Stimulated activated CD8-positive, alpha-beta memory T cell treated with anti-CD3 and anti-CD28 coated beads, Interleukin-2, amount 100 ng/mL, for 48 hours (primary cell): ENCODE measurements at places on chromosomes 13 and 19.

DNA sequence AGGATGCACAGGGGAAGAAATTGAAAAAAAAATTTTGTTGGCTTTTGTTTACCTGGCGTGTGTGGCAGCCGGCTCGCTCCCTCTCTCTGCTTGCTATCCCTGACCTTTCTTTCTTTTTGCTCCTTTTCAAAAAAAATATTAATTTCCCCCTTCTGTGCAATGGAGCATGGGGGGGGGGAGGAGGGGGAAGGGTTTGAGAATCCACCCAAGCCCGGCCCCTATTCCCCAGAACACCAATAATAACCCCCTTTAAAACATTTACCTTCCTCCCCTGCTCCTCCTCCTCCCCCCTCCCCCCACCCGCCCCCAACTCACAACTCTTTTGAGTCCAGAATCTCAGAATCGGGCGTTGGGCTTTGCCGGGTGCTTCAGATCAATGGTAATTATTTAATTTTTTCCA lies 28.4 kb downstream of the NFIX start:
- DNase-seq = no peak

GRCh38 chr13:57552437-57552836 lies 79.1 kb upstream of the PCDH17 start:
- no peak for DNase-seq

DNA sequence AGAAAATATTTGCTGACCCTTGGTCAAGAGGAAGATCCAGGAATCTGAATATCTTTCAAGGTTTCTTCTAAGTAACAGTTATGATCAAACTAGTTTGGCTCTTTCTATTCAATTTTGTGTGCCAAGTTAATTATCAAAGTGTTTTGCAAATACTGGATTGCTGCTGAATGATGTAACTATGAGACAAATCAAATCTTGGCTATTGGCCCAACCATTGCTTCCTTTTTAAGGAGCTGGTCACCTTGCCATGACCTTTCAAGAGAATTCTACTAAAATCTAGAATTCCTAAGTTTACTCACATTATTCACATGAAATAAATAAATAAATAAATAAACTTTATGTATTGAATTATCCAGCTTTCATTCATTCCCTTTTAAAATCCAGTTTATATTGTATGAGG lies 371.8 kb downstream of the SLITRK6 start:
- DNase-seq = no peak

DNA sequence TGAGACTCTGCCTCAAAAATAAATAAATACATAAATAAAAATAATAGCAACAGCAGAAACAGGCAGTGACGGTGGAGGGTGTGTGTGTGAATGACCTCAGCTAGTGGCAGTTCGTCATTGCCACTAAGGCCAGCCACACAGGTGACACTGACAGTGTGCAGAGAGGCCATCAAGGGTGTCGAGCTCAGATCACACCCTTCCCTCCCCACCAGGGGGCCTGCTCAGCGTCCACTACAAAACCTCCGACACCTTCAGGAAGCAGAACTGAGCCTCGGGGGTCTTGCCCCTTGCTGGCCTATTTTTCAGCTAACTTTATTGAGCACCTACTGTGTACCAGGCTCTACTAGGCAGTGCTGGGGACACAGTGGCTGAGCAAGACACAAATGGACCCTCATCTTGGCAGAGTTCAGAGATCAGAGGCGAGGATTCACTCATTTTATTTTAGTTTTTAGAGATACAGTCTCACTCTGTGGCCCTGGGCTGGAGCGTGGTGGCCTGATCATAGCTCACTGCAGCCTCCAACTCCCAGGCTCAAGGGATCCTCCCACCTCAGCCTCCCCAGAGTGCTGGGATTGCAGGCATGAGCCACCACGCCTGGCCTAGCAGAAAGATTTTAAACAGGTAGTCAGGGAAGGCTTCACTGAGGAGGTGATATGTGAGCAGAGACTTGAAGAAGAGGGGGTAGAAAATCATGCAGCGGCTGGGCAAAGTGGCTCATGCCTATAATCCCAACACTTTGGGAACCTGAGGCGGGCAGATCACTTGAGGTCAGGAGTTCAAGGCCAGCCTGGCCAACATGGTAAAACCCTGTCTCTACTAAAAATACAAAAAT lies 30.3 kb upstream of the SEMA6B start:
- no peak for DNase-seq

GRCh38 chr19:32630338-32630737 lies 44.6 kb downstream of the ANKRD27 start:
- DNase-seq = no peak

GRCh38 chr13:75440100-75440499 lies 41.9 kb downstream of the TBC1D4 start:
- no peak for DNase-seq
